ENCODE measurements at places on chromosomes 1 and 21.

- DNase-seq: no peak
Measured at GRCh38 chr1:25889470-25889869, 14.0 kb upstream of the PAQR7 start.

- no peak for DNase-seq
Measured at GRCh38 chr1:242523719-242524570, 552 bp downstream of the PLD5 start.

DNA sequence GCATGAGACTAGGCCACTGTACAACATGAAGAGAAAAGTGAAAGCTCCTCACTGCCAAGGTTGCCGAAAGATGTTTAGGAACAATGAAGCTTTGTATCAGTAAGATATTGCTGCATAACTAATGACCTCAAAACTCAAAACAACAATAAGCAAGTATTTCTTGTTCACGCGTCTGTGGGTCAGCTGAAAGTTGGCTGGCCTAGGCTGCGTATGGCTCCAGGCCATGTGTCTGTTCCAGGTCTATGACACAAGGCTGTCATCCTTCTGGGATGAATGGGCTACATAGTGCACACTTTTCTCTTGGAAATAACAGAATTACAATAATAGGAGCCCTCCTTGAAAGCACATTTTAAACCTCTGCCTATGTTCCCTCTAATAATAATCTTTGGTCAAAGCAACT is 515.9 kb downstream of the PLPP3 start:
- DNase-seq: no peak

- no peak for DNase-seq
Measured at GRCh38 chr1:44355582-44356305, 687 bp upstream of the ERI3 start.

- DNase-seq: no peak
Measured at GRCh38 chr1:36570478-36571060, 87.9 kb upstream of the CSF3R start.

DNA sequence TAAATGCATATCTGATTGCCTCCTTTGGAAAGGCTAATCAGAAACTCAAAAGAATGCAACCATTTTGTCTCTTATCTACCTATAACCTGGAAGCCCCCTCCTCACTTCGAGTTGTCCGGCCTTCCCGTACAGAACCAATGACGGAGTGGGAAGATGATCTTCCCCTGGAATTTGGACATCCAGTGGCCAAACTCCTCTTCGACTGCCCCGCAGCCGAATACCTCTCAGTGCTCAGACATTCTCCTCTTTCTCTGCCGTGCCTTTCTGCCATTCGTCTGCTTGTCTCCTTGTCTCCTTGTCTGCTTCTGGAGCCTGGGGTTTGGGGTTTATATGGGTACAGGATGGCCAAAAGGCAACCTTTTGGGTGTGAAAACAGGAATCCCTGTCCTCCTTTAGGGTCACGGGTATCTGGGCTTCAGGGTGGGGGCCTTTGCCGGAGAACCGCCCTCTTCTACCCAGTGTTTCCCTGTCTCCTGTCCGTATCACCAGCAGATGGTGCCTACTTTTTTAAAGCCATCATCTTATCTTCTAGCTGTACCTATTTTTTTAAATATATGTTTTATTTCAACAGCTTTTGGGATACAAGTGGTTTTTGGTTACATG is 35.9 kb upstream of the RAB4A start:
- DNase-seq: no peak

- DNase-seq: no peak
Measured at GRCh38 chr1:30381266-30381665, 342.1 kb downstream of the MATN1 start.

- peak; percentile 82 for DNase-seq
Measured at GRCh38 chr21:41958886-41959563, 5.2 kb upstream of the C2CD2 start.

DNA sequence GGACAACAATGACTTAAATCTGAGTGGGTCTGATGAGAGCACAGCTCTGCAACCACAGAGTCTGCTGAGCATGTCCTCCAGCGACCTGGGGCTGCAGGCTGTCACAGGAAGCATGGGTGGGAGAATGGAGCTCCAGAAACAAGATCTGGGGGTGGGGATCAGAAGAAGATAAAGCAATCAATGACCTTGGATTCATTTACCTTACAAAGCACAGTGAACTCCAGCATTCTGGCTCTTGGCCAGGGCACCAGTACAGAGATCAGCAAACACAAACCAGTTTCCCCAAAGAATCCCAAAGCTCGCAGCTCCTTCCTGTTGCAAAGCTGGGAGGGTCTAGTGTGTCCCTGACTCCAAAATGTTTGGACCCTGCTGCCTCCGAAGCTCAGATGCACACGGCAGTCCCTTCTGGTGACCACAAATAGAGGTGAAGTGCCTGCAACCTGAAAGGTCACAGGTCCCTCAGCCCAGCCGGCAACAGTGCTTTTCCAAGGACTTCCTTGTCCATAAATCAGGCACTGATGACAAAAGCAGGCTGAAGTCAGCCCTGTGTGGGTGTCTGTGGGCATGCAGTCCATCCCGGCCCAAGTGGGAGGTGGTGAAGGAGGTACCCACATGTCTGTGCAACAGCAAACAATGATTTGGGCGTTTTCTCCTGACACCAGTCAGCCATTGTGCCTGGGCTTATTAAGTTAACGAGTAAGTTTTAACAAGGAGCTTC is 76.1 kb downstream of the SH3BGR start:
- DNase-seq: no peak

DNA sequence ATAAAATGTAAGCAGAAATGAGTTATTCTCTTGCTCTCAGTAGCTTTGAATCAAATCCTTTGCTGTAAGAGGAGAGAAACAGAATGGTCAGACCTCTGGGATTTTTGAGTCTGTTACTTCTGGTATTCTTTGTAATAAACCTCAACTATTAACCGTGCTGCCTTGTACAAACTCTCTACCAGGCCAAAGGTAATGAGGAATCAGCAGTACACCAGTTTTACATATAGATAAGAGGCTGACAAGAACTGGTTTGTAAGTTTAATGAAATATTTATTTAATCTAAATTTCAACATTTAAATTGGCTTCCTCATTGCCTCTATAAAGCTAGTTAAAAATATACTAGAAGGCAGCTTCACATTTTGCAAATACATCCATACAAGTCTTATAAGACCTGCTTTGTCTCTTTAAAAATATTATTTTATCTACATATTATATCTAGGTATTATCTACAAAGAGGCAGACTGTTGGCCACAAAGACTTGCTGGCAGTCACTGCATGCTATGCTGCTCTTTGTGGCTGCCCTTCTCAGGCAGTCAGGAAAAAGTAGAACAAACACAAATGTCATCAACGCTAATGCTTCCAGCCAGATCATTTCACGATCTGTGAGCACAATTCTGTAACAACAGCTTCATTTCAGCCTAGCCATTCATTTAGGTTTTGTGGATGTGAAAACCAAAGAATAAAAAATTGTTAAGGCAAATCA is 173.0 kb downstream of the GABPA start:
- no peak for DNase-seq

DNA sequence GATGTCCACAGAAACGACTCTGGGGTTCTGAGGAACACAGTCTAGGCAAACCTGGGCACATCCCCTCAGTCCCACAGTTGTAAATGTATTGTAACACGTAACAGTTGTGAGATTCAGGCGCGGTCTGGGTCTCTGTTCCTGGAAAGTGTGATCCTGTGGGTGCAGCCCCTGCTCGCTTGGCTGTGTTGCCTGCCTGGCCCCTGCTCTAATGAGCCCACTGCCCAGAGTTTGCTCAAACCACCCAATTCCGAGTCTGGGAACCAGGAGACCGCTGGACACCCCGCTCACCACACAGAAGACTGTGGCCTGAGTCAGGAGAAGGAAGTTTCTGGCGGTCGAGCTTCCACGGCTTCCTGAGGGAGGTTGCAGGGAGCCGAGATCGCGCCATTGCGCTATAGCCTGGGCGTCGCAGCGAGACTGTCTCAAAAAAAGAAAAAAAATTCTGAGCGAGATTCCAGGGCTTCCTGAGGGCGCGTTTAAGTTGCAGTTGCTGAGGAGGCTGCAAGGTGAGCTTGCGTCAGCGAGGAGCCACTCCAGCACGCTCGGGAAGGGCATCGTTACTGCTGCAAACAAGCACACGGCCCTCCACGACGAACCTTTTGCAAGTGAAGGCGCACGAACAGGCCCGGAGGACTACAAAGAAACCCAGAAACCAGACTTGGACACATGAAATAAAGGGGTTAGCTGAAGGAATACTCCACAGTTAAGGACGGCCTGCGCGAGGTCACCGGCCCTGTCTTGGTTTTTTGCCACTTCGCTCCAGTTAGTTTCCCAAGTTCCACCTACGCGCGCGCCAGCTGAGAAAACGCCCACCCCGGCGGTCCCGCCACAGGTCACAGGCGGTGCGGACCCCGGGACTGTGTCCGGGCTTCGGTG is 1.1 kb downstream of the C21orf58 start:
- DNase-seq: no peak

- peak; percentile 31 for DNase-seq
Measured at GRCh38 chr1:204445860-204446412, 34.3 kb upstream of the PPP1R15B start.

DNA sequence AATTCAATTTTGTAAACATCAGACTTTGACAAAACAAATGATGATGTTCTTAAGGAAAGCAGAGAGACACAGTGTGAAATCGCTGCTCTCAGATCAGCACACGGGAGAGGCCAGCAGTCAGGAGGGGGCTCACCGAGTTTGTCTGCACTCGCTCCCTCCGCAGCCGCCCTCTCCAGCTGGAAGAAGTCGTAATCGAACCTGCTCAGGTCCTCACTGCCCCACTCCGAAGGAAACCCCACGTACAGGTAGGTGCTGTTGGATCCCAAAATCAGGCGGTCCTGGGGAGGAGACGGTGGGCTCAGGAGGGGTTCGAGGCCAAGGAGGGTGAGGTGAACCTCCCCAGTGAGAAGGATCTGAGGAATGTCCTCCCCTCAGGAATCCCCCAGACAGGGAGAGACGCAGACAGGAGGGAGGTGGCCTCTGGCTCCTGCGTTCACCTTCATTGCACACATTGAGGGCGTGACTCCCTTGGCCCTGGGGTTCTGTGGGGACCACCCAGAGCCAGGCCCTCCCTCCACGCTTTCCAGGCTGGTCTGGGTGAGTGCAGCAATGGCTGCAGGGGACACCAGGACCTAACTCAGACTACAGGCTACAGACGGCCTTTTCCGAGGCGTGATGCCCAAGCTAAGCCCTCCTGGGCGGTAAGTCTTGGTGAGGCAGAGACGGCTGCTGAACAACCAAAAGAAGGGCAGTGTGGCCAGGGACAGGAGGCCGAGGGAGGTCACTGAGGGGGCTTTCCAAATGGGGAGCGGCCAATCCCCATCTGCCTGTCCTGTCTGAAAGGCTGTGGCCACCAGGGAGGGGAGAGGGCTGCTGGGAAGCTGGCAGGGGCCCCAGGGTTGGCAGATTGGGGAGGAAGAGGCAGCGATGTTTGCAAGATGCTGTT is 65.5 kb downstream of the SCCPDH start:
- DNase-seq: no peak

- DNase-seq: no peak
Measured at GRCh38 chr1:36396359-36396758, 1.3 kb downstream of the LSM10 start.

- no peak for DNase-seq
Measured at GRCh38 chr1:8701794-8702471, 115.5 kb downstream of the RERE start.

GRCh38 chr21:16082038-16082816 is 352.4 kb downstream of the USP25 start:
- peak; percentile 33 for DNase-seq

DNA sequence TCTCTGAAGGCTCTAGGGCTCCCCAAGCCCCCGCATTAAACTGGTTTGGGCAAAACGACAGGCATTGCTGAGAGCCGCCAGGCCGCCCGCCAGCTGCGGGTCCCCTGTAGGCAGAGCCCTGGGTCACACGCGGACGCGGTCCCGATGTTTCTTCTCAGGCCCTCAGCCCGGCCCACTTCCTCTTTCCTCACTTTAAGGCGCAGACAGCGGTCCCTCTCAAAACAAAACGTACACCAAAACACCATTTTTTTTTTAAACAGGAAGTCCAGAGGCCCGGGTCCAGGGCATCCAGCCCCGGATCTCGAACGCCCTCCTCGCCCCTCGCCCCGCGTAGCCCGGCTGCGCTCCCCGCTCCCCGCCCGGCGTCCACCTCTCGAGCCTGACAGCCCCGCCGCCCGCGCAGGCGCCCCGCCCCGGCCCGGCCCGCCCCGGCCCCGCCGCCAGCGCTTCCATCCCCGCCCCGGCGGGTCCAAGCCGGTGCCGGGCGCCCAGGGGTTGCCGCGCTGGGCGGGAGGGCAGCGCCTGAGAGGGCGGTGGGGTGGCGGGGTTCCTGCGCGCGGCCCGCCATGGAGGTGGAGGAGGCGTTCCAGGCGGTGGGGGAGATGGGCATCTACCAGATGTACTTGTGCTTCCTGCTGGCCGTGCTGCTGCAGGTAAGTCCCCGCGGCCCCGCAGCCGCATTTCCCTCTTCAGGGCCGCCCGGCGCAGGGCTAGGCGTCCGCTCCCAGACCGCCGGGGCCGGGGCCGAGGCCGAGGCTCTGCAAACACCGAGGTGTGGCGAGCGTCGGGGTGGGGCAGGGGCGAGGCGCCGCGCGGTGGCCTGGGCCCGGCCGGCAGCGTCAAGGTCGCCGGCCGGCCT is at the start of gene SLC22A15:
Gene SLC22A15, plus strand, starts transcription at position 452 of the 859 bp plus-strand sequence. Its CDS starts 115 bp downstream, at position 567.
- DNase-seq: peak; percentile 49

DNA sequence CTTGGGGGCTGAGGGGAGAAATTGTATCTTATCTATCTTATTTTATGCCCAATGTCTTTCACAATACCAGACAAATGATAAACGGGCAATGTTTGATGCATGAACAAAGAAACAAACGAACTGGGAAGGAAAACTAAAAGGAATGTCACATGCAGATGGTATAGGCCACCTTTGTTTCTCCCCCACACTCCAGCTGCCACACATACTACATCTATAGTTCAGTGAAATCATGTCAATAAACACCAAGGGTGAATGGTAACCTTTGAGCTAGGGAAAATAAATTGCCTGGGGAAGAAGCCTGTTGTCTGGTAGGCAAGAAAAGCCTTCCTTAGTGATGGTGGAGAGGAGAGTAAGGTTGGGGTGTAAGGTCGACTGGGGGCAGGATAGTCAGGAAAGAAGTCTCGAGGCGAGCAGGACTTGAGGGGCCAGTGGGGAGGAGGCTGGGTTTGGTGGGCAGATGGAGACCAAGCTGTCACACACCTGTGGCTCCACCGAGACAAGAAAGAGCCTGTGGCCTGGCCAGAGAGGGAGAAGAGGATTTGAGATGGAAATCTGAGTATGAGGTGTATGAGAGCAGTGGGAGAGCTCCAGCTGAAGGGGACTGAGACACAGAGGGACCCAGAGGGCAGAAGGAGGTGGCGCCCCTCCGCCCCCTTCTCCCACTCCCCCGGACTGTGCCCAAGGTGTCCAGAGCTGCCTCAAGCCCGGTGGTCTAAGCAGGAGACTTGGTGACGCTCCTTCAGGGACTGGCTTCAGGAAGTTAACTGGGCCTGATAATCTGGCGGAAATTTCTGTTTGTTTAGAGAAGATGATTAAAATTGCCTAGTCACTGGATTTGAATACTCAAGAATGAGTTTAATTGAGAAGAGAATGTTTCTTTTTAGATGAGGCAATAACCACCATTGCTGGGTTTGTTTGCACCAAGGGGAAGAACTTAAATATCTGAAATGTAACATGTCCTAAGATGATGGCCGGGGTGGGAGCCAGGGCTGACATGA is 37.3 kb downstream of the ATF3 start:
- DNase-seq: no peak

- DNase-seq: peak; percentile 93
Measured at GRCh38 chr1:163071405-163072255, 2.5 kb downstream of the RGS4 start.
